ENCODE measurements at places on chromosomes 3 and 15.

GRCh38 chr3:189702066-189702646, 71.0 kb downstream of the TP63 start:
- no peak for DNase-seq

DNA sequence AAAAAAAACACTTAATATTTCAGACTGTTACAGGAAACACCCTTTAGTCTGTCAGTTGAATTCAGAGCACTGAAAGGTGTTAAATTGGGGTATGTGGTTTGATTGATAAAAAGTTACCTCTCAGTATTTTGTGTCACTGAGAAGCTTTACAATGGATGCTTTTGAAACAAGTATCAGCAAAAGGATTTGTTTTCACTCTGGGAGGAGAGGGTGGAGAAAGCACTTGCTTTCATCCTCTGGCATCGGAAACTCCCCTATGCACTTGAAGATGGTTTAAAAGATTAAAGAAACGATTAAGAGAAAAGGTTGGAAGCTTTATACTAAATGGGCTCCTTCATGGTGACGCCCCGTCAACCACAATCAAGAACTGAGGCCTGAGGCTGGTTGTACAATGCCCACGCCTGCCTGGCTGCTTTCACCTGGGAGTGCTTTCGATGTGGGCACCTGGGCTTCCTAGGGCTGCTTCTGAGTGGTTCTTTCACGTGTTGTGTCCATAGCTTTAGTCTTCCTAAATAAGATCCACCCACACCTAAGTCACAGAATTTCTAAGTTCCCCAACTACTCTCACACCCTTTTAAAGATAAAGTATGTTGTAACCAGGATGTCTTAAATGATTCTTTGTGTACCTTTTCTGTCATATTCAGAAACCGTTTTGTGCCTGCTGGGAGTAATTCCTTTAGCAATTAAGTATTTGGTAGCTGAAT, 17.9 kb downstream of the TMEM43 start:
- DNase-seq = no peak

DNA sequence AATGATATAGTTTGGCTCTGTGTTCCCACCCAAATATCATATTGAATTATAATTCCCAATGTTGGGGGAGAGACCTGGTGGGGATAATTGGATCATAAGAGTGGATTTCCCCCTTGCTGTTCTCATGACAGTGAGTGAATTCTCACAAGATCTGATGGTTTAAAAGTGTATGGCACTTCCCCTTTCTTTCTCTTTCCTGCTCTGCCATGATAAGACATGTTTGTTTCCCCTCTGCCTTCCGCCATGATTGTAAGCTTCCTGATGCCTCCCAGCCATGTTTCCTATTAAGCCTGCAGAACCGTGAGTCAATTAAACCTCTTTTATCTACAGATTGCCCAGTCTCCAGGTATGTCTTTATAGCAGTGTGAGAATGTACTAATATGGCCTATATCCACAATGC, 126.7 kb upstream of the GMNC start:
- no peak for DNase-seq

DNA sequence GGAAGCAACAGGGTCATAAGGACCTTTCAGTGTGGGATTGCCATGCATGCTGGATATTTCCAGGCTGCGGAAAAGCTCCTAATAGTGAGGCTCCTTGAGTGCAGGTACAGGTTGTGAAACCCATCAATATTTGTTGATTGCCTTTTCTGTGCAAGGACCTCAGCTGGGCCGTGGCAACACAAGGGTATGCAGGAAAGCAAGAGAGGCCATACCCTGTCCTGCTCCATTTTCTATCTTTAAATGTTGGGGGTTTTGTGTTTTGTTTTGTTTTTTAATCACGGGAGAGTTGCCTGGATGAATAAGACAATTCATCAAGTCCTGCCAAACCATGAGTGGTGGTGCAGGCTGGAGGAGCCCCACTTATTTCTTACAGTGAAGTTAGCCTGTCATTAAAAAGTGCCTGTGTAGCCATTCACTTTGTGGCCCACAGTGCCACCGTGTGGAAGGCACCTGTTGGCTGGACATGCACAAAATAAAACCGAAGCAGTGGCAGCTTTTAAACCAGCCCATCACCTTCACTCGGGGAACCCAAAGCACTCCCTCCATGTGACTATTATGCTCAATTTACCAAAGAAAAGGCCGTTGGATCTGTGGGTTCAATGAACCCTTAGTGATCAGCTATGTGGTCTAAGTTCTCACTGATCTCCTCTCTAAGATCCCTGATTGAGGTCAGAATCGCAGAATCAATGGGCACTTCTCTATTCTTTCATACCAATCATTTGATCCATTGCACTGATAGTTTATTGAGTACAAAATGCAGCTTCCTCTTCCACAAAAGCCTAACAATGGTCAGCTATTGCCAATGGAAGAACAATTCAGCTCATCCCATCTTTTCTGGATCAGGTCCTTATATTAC, 42.2 kb downstream of the CLDN18 start:
- DNase-seq = no peak

DNA sequence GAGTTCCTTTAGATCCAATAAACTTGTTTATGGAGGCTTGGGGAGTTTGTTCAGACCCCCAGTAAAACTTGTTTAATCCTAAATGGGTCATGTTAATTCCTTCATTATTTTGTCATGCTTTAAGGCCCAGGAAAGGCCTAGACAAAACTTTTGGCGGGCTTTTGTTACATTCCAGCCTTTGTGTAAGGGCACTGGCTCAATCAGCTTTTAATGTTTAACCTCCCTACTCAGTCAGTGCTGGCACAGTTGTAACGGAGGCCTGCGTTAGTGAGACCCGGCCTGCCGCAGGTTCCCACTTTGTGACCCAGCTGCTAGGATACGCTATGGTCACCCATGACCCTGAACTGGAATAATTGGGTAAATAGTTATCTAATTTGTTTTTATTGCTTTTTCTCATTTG, 59.2 kb downstream of the OXSM start:
- no peak for DNase-seq

GRCh38 chr3:194705761-194706160, 20.1 kb downstream of the FAM43A start:
- no peak for DNase-seq

GRCh38 chr15:60626051-60626450, 147.1 kb upstream of the ICE2 start:
- DNase-seq = no peak

GRCh38 chr15:98382139-98382538, 266.2 kb upstream of the IGF1R start:
- no peak for DNase-seq

- peak; percentile 70 for DNase-seq
These were observed 17.5 kb downstream of the AQR start for GRCh38 chr15:34951993-34952392.

DNA sequence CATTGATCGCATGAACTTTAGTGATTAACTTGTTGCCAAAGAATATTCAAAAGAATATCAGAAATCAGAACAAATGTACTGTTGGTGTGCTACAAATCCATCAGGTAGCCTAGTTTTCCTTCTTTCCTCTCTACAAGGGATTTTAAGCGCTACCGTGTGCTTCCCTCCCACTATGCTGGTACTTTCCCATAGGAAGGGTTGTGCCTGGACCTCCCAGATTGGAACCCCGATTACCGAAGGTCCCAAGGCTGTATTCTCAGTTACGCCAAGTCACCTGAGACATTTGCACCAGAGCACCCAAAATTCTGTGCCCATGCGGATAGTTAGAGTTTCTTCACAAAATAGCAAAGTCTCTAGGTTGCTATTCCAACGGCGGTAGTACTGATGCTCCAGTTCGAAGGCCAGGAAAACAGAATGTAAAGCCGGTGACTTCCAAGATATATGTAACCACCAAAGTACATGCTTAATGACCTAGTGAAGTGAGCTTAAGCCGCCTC, 23.4 kb upstream of the GATM start:
- no peak for DNase-seq

DNA sequence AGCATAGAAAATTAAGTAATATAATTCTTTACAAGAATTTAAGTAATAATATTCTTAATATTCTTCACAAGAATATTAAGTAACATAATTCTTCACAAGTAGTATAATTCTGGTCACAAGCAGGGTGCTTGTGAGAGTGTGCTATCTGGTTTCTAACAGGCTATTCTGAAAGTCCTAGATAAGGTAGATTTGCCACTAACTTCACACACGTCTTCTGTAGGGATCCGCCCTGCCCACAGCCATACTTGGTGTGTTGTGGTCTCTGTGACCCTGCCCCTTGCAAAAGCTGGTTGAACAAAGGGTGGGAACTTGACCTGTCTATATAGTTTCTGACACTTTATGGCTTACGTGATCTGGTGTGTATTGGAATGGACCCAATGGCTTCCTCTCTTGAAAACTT, 253.4 kb upstream of the MDFIC2 start:
- DNase-seq = no peak

DNA sequence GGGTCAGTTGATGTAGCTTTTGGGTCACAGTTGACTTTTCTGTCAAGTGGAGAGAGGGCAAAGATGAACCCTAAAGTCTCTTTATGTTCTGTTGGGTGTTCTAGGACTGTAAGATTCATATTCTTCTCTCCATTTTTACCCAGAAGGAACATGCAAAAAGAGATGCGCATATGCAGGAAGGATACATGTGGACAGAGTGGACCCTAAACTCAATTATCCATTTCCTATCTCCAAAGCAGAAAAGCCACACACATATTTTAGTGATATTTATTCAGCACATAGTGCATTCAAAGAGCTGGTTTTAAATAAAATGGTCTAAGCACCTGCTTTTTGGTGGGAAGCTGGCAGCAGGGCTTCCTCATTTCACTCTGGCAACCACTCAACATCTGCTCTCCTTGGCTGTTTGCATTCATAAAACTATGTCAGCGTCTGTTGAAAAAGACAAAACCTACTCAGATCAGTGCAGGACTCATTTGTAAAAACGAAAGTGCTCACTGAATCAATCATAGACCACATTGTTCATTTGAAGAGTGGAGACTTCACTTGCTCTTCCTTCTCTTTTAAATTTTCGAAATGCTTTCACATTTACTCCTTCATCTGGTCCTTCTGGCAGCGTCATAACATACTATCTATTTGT, 96.6 kb downstream of the SEMA6D start:
- no peak for DNase-seq

GRCh38 chr3:194496217-194496919, 9.6 kb upstream of the ATP13A3 start:
- no peak for DNase-seq

GRCh38 chr3:124277144-124277890, 285.4 kb upstream of the ROPN1 start:
- DNase-seq = no peak

GRCh38 chr3:144743225-144743668, 771.6 kb downstream of the DIPK2A start:
- DNase-seq = no peak

DNA sequence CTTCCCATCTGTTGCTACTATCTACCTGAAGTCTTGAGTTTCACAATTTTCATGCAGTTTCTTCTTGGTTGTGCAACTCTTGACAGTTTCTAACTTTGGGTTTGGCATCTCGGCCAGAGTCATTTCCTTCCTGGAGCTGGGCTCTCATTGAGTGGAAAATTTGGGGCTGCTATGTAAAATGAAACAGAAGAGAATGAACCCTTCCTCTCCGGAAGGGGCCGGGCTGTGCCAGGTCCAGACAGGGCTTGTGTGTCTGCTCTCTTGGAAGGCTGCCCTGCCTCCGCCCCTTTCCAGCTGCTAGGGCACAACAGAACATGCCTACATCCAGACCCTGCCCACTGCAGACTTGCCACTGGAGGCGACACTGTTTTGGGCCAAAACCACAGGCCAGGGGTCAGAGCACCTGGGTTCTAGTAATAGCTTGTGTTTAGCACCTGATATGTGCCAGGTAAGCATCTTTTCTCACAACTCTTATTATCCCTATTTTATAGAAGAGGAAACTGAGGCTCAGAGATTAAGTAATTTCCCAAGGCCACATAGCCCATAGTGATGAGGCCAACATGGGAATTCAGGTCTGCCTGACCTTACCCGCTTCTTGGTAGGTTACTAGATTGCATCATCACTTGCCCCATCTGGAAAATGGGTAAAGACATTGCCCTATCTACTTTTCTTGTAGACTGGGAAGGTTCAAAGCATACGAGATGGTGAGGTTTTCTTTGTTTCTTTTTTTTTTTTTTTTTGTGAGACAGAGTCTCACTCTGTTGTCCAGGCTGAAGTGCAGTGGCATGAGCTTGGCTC, 25.0 kb downstream of the IRAK2 start:
- DNase-seq = no peak

GRCh38 chr3:3648988-3649679, 150.1 kb upstream of the LRRN1 start:
- no peak for DNase-seq

GRCh38 chr3:156509189-156510174, 45.4 kb downstream of the SSR3 start:
- DNase-seq = no peak
